ENCODE measurements at places on chromosomes 5 and 9. TPM values are rescaled to one million over a fixed set of nuclear protein-coding genes. Genes with fewer than 3 reads are reported as not detected.

GRCh38 chr9:2023042-2023441 is 7.9 kb downstream of the SMARCA2 start:
- H3K27ac ChIP-seq: no peak overlapping the region
- H3K36me3 ChIP-seq: no peaks in the 10 kb centered on the region
- peaks cover 62% of the 10 kb centered on the region for H3K4me1 ChIP-seq
- no peak for DNase-seq
- no peaks in the 10 kb centered on the region for H3K27me3 ChIP-seq

DNA sequence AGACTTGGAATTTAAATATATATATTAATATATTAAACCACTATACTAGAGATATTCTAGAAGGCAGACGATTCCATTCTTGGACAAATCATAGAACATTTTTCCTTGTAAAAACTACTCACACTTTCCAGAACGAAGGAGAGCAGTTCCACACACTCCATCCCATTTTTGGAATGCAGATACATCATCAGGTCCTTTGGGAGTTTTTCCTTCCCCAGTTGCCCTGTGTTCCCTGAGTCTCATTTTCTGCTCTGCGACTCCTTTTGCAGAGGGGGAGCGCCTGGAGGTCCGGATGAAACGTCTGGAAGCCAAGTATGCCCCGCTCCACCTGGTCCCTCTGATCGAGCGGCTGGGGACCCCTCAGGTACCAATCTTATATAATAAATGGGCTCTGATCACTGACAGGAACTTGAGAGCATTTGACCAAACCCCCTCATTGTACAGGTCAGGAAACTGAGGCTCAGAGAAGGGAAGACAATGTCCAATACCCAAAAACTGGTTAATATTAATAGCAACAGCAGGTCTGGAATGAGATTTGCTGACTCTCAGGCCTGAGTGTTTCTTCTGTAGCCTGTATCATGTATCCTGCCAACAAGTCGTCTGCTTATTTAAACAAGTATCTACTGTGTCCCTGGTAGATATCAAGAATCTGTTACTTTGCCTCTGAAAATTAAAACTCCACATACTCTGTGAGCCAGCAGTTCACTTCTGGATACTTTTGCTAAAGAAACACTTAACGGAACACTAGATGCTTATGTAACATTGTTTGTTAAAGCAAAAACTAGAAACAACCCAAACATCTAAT is 76.8 kb upstream of the NIPAL4 start:
- no peak overlapping the region for H3K4me3 ChIP-seq
- peaks cover 98% of the 10 kb centered on the region for H3K36me3 ChIP-seq
- H3K4me1 ChIP-seq: no peaks in the 10 kb centered on the region
- H3K27me3 ChIP-seq: no peaks in the 10 kb centered on the region
- no peak overlapping the region for H3K27ac ChIP-seq

- peaks cover 3% of the 10 kb centered on the region for H3K27me3 ChIP-seq
- H3K4me1 ChIP-seq: no peaks in the 10 kb centered on the region
- H3K36me3 ChIP-seq: no peaks in the 10 kb centered on the region
- no peak overlapping the region for H3K27ac ChIP-seq
- no peak for DNase-seq
Measured at GRCh38 chr9:38380872-38381534, 11.5 kb upstream of the ALDH1B1 start.

DNA sequence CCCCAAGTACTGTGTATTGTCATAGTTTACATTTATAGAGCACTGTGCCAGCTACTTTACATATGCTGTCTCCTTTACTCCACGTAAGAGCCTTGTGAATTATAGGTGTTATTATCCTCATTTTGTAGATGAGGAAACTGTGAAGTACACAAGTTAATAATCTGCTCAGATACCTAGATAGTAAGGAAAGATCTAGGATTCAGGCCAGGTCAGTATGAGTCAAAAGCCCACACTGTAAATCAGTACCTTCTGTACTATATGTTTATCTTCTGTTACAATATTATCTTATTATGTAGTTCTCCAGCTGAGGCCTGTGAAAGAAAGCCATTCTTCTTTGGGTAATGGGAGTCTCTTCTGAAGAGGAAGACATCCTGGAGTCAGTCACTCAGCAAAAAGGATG is 72.4 kb upstream of the TLX3 start:
- DNase-seq: no peak
- H3K27ac ChIP-seq: no peak overlapping the region
- no peaks in the 10 kb centered on the region for H3K27me3 ChIP-seq
- H3K4me1 ChIP-seq: no peaks in the 10 kb centered on the region
- H3K4me3 ChIP-seq: no peak overlapping the region
- no peaks in the 10 kb centered on the region for H3K36me3 ChIP-seq

DNA sequence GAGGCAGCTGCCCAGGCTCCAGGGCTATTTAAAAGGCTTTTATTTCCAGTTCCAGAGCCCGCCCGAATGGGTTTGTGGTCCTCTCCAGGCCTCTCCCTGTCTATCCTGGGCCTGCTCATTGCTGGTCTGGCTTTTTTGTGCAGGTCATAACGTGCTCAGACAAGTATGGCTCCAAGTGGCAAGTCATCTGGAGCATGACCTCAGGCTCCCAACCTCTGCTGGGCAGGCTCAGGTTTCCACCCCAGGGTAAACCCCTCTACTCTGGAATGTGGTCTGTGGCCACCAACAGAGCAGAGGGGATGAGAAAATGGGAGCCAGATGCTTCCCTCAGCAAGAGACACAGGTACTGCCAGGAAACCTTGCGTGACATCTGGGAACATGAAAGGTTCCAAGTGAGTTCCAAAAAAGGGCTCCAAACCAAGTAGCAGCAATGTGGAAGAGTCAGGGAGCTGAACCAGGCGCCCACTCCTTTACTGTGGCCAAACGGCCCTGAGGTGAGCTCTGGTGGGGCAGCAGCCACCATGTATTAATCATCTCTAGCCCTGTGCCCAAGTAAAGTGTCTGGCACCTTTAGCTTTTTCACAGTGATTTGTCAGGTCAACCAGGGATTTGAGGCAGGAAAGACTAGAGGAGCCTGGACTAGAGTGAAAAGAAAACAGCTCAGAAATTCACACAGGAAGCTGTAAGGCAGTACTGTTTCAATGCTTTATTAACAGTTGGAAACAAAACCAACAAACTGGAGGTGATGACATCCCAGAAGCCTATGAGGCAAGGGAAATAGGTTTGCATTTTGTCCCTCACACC is 25.7 kb downstream of the PCDHGC5 start:
- DNase-seq: no peak
- no peaks in the 10 kb centered on the region for H3K27me3 ChIP-seq
- H3K36me3 ChIP-seq: peaks cover 52% of the 10 kb centered on the region

- H3K27ac ChIP-seq: no peak overlapping the region
- no peak for DNase-seq
- H3K36me3 ChIP-seq: peaks cover 21% of the 10 kb centered on the region
- H3K4me3 ChIP-seq: no peak overlapping the region
- no peaks in the 10 kb centered on the region for H3K4me1 ChIP-seq
Measured at GRCh38 chr5:151477101-151477500, 29.7 kb downstream of the SLC36A1 start.

DNA sequence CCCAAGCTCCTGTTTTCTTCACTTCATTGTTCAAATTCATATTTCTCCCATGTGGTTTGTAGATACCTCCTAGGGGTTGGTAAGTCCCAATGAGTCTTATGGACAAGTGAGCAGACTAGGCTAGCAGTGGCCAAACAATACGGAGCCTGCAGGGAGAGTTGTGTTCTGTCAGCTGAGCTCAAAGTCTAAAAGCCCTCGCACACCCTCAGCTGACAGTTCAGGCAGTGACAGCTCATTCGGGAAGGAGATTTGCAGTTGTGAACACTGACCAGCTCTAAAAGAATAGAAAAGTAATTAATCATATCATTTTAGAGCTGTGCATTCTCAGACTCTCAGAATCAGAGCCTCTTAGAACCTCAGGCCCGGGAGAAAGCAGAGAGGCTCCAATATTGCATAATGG is 95.1 kb downstream of the SH3TC2 start:
- no peaks in the 10 kb centered on the region for H3K36me3 ChIP-seq
- H3K27me3 ChIP-seq: no peaks in the 10 kb centered on the region
- no peak for DNase-seq

GRCh38 chr5:153623751-153624450 is 133.4 kb downstream of the GRIA1 start:
- no peaks in the 10 kb centered on the region for H3K36me3 ChIP-seq
- no peak for DNase-seq
- H3K27me3 ChIP-seq: no peaks in the 10 kb centered on the region
- H3K4me1 ChIP-seq: no peaks in the 10 kb centered on the region

GRCh38 chr5:60551829-60552228 is 148.1 kb downstream of the DEPDC1B start:
- no peak for DNase-seq
- H3K4me3 ChIP-seq: no peak overlapping the region
- no peaks in the 10 kb centered on the region for H3K4me1 ChIP-seq
- no peak overlapping the region for H3K27ac ChIP-seq
- H3K27me3 ChIP-seq: no peaks in the 10 kb centered on the region
- no peaks in the 10 kb centered on the region for H3K36me3 ChIP-seq

DNA sequence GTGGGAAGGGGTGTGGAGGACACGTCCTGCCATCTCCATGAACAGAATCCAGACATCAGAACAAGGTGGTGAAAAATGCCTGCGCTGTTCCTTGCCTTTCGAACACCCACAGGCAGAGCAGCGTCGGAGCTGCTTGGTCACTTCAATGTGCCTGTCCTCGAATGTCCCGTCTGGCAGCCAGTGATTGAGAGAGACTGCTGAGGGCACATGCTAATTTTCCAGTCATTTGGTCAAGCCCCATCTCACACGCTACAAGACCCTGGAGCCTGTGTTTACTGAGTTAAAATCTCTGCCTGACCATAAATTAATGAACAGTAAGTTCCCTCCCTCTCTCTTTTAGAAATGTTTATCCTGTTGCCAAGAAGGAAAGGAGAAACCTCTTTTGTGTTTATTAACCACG is 149.3 kb downstream of the NTRK2 start:
- no peaks in the 10 kb centered on the region for H3K27me3 ChIP-seq
- H3K4me3 ChIP-seq: no peak overlapping the region
- DNase-seq: no peak
- no peaks in the 10 kb centered on the region for H3K36me3 ChIP-seq
- H3K27ac ChIP-seq: no peak overlapping the region
- no peaks in the 10 kb centered on the region for H3K4me1 ChIP-seq

DNA sequence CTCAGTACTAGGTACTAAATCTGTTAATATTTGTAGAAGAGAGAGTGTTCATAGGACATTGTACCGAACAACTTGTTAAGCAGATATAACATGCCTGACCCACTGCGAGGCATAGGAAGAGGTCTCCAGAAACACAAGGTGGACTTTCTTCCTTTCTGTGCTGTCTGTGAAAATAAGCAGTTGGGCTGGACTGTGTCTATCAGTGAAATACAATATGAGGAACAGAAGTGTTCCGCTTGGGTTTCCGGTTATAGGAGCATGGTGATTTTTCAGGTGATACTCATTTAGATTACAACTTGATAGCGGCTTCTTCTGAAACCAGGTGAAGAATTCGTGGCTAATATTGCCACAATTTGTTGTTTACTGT is 60.9 kb upstream of the TLR4 start:
- no peaks in the 10 kb centered on the region for H3K36me3 ChIP-seq
- H3K27ac ChIP-seq: no peak overlapping the region
- peaks cover 7% of the 10 kb centered on the region for H3K4me1 ChIP-seq
- no peaks in the 10 kb centered on the region for H3K27me3 ChIP-seq

GRCh38 chr9:133882849-133883755 is 109.0 kb downstream of the VAV2 start:
- H3K4me1 ChIP-seq: no peaks in the 10 kb centered on the region
- H3K36me3 ChIP-seq: no peaks in the 10 kb centered on the region
- no peak overlapping the region for H3K4me3 ChIP-seq

DNA sequence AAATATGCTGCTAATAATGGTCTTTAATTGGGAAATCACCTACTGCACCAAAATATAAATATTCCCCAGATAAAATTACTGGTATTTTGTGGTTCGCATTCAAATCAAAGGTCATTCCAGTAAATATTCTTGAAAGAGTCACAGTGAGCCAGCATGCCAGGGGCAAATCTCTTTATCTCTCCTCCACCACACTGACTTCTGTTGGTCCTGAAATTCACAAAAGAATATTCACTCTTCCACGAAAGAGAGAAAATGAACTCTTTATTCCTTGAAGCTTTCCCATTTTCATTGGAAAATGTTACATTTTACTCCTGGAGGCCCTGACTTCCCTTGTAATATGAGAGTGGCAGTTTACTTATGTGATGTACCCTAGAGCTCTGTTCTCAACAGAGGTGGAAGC is 39.7 kb downstream of the ZNF366 start:
- no peak overlapping the region for H3K4me3 ChIP-seq
- H3K4me1 ChIP-seq: no peaks in the 10 kb centered on the region
- DNase-seq: no peak
- no peaks in the 10 kb centered on the region for H3K36me3 ChIP-seq
- peaks cover 13% of the 10 kb centered on the region for H3K27me3 ChIP-seq
- H3K27ac ChIP-seq: no peak overlapping the region

- H3K4me3 ChIP-seq: no peak overlapping the region
- H3K4me1 ChIP-seq: no peaks in the 10 kb centered on the region
- no peak for DNase-seq
- H3K27me3 ChIP-seq: no peaks in the 10 kb centered on the region
- no peaks in the 10 kb centered on the region for H3K36me3 ChIP-seq
Measured at GRCh38 chr9:16368237-16369087, 502.0 kb downstream of the BNC2 start.

DNA sequence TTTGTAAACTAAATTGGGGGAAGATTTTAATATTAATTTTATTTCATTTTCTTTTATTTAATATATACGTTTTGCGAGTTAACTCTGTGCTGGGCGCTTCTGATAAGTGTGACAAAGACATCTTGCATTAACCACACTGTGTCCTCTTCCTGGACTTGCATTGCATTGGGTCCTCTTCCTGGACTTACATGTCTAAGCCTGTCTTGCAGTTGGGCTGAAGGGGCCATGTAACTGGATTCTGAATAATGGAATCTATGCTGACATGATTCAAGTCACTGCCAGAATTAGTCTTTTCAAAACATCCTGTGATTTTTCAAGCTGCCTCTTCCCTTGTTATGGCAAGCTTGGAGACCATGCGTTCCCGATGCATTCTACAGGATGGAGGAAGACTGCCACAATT is 122.6 kb downstream of the TRIM32 start:
- H3K36me3 ChIP-seq: no peaks in the 10 kb centered on the region
- no peak for DNase-seq
- H3K27ac ChIP-seq: no peak overlapping the region
- H3K27me3 ChIP-seq: no peaks in the 10 kb centered on the region
- H3K4me3 ChIP-seq: no peak overlapping the region

DNA sequence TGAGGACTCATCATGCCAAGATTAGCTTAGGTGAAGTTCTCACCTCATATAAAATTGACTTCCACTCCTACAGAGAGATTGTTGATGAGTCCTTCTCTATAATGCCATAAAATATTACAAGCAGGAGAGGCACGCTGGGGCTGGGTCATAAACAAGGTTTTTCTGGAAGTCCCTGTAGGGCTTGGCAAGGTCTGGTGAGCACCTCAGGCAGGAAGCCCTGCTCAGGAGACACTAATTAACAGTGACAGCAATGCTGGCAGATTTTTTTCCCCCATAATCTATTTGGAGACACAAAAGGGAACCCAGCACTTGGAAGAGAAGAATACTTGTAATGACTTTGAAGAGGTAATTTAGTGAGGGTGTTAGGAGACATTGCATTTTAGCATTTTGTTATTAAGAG is 118.7 kb downstream of the DIRAS2 start:
- H3K36me3 ChIP-seq: no peaks in the 10 kb centered on the region
- no peaks in the 10 kb centered on the region for H3K4me1 ChIP-seq
- H3K4me3 ChIP-seq: no peak overlapping the region
- H3K27ac ChIP-seq: no peak overlapping the region
- no peak for DNase-seq

The MLANA gene
- not detected for total RNA-seq

The BSPRY gene
- total RNA-seq: not detected

The PRDM9 gene
- not detected for total RNA-seq

The PKD2L2 gene
- not detected for total RNA-seq

The PDGFRB gene
- not detected for total RNA-seq

The TMEM174 gene
- total RNA-seq: not detected

The FOXD1 gene
- total RNA-seq: not detected

The SLC35D2 gene
- total RNA-seq: 13.2 TPM

The LCN9 gene
- not detected for total RNA-seq
